ENCODE measurements at places on chromosomes 6 and 20.

GRCh38 chr6:43506667-43507471 is 3.3 kb downstream of the LRRC73 start:
- peak; percentile 87 for DNase-seq

DNA sequence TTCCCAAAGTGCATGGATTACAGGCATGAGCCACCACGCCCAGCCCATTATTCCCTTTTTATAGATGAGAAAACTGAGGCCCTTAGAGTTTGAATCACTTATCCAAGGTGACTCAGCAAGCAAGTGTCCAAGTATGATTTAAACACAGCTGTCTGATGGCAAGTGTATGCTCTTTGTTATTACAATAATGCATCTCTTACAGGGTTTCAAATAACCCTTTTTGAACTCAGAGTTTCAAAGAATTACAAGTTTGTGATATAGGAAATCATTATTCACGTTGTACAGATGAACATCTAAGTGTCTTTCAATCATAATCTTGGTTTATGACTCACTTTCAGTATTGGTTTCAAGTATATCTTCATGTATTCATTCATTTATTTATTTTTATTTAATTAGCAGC is 63.0 kb downstream of the CD83 start:
- DNase-seq = no peak

- DNase-seq = no peak
Measured at GRCh38 chr6:150537893-150538292, 61.8 kb upstream of the PLEKHG1 start.

- DNase-seq = no peak
Measured at GRCh38 chr20:16069389-16070010, 503.7 kb downstream of the KIF16B start.

DNA sequence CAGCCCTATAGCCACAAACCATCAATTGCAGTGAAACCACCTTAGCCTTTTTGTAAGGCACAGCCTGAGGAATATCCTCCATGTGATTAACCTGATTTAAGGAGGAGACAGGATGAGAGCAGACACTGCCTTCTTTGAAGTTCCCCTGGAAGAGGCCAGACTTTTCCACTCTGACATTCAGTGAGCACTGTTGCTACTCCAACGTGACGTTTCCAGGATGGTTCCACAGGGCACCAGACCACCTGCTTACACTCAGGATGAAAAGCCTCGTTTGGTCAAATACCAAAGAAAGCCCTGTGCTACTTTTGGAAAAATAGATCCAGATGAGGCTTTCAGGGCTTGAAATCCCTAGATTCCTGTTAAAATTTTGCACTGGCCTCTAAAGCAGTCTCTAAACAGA is 1102.1 kb upstream of the FLRT3 start:
- no peak for DNase-seq

DNA sequence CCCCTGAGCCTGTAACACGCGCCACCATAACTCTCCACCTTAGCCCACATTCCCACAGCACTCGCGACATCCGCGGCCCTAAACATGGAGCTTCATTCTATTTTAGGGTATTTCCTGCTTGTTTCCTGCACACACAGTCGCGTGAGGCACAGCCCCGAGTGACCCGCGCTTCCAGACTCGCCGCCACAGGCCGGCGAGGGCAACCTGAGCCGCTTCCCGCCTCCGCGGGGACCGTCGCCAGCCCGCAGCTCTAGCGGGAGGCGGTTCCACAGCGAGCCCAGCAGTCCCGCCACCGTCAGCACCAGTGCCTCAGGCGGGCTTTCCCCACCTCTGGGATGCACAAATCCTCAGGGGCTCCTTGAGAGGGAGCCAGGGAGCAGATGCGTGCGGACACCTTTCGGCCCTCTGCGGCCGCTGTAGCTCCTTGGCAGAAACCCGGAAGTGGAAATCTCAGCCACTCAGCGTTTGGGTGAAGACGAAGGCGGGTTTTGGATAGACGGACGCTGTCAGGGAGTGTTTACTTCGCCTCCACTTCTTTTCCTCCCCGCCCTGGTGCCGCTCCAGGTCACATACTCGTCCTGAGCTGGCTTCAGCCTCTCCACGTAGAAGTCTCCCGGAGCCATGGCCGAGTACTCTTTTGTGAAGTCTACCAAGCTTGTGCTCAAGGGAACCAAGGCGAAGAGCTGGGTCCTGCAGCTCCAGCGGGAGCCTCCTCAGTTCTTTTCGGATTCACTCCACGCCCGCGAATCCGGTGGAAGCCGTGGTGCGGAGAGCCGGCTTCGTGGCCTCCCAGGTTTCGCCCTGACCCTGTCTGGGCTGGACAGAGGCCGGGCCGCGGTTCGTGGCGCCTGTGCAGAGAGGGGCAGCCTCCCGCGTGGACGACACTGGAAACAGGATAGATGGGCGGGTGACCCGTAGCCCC is 2177.4 kb upstream of the DEFB115 start:
- no peak for DNase-seq

DNA sequence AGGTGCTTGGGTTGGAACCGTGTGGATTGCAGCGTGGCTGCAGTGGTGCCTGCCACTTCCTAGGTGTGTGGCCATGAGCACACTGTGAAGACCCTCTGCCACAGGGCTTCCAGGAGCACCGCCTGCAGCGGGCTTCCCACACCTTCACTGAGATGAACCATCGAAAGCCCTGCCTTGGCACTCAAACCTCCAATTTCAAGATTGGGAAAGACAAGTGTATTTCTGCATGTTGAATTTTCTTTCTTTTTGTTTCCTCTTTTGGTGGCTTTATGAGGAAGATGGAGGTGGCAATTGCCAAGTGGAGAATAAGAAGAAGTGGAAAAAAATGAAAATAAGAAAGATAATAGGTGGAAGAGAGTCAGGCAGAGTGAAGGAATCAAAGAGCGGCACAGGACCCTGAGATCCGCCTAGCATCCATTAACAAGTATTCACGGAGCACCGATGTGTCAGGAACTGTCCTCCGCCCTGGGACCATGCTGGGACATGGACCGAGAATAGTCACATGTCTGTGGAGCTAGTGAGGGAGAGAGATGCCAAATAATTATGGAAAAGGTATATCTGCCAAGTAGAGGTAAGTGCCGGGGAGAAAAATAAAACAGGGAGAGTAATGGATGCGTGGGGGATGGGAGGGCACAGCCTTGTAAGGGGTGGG is 159.9 kb downstream of the BCAS1 start:
- no peak for DNase-seq

GRCh38 chr6:107660839-107661238 is 163.3 kb downstream of the SCML4 start:
- no peak for DNase-seq

DNA sequence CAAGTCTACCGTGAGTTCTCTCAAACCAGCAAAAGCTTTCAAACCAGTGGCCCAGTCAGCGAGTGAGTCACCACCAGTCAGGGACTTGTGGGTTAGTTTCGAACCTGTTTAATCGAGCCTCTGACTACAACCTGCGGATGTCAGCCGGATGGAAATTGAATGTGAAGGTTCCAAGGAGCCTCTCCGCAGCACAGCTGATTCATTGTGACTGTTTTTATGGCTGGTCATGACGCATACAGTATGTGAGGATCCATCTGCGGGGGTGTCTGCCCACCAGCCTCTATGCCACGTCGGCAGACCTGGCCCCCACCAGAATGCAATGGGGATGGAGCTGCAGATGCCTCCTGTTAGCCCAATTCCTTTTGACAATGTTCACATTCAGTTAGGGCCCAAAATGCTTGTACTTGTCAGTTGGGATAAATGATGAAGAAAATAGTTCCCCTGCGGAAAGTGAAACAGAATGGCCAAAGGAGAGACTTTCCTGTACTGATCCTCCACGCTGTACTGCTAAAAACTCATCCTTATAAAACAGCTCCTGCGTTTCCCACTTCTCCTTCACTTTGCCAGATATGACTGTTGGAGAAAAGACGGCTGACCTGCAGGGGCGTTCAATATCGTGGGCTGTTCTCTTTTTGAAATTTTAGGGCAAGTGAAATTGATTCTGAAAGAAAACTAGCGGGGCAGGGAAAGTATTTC is 206.6 kb downstream of the TFAP2B start:
- peak; percentile 30 for DNase-seq

DNA sequence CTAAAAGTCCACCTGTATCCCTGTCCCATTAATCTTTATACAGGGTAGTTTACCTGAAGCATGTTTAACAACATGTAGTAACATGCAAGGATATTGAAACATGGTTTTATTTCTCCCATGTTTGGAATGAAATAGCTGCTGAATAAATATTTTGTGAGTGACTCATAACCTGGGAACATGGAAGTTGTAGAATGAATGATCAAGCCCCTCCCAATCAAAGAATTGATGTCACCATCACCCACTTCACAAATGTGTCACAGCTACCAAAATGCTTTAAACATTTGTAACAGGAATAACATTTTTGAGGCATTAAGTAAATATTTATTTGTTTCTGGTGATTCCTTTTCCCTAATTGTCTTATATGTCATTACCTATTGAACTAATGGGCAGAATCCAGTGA is 58.9 kb upstream of the TNFAIP3 start:
- no peak for DNase-seq

DNA sequence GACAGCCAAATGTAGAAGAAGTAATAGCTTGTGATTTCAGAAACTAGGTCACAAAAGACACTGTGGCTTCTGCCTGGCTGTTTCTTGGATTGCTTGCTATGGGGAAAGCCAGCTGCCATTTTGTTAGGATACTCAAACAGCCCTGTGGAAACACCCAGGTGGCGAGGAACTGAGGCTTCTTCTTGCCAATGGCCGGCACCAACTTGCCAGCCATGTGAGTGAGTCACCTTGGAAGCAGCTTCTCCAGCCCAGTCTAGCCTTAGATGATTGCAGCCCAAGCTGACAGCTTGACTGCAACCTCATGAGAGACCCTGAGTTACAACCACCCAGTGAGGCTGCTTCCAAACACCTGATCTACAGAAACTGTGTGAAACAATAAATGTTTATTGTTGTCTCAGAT is 11.9 kb upstream of the KIAA1755 start:
- DNase-seq = no peak

GRCh38 chr6:93337014-93337413 is 82.3 kb downstream of the EPHA7 start:
- no peak for DNase-seq

DNA sequence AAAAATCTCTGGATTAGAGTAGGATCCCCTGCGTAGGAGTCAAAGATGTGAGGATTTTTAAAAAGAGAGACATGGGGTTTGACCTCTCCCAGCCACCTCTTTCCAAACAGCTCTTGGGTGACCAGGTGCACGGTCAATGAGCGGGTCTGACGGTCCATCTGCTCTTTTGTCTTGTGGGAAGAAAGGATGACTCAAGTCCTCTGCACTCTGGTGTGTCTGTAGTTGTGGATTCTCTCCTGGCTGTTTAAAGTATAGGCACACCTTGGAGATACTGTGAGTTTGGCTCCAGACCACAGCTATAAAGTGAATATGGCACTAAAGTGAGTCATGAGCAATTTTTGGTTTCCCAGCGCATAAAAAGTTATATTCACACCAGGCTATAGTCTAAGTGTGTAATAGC is 209.8 kb downstream of the BMP7 start:
- no peak for DNase-seq

- DNase-seq = peak; percentile 95
Measured at GRCh38 chr6:125191916-125192609, 38.5 kb downstream of the TPD52L1 start.

- DNase-seq = peak; percentile 82
Measured at GRCh38 chr20:12358006-12358654, 440.4 kb downstream of the BTBD3 start.

DNA sequence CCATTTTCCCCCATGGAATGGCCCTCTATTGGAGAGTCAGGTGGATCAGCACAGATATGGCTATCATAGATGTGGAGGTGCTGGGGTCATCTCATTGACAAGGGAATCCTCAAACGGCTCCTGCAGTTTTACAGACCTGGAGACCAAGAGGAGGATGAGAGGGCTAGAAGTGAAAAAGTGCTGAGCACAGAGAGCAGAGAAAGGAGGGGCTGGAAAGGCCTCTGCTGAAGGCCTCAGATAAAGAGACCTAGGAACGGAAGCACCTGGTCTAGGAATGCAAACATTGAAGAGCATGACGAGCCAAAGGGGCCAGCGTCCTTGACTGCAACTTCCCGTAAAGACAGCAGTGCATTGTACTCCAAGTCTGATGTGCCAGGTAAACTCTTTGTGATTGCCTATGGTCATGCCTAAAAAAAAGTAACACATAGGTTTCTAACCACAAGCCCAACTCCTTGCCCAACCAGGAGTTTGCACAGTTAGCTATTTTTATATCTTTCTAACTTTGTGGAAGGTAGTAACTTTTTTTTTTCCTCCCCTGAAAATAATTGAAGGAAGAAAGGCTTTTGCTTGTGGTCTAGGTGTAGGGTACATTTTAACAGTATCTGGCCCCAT is 15.2 kb downstream of the RSPH4A start:
- peak; percentile 4 for DNase-seq

GRCh38 chr6:11172501-11173327 is 59.8 kb downstream of the NEDD9 start:
- peak; percentile 79 for DNase-seq

DNA sequence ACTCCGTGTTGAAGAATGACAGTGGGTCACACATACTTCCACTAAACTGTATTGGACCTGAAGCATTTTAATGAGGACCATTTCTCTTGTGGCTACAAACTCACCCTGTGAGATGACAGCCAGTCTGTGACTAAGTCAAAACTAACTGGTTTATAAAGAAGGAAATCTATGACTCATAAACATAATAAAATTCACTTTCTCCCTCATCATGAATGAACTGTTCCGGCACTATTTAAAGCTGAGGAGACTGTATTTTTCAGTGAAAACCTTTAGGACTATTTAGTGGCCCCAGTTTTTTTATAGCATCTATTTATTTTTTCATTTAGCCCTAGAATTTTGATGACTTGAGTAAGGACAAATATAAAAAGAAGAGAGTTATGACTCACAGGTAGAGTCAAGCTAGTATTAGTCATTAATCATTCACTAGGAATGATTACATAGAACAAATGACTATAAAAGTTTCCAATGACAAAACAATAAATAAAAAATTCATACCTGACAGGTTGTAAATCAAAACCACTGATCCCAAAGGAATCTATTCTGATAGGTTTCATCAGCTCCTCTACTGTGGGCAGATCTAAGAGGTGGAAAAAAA is 34.2 kb downstream of the CEP162 start:
- DNase-seq = no peak

DNA sequence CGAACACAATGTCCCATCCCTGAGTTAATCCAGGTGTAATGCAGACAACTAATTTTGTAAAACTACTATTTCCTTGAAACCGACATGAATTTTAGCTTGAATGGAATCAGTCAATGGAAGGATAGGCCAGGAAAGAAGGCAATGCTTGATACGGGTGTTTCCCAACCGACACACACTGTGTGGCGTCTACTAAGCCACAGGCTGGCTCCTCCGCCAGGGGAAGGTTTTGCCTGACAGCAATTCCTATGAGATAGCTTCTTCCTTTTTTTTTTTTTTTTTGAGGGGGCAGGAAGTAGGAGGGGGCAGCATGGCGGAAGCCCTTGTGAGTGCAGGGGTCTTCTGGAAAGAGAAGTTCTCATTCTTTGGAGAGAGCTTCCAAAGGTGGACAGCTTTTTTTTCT is 12.0 kb upstream of the LAMA4 start:
- no peak for DNase-seq

GRCh38 chr6:52994839-52995088 is 320 bp downstream of the GSTA4 start:
- no peak for DNase-seq

DNA sequence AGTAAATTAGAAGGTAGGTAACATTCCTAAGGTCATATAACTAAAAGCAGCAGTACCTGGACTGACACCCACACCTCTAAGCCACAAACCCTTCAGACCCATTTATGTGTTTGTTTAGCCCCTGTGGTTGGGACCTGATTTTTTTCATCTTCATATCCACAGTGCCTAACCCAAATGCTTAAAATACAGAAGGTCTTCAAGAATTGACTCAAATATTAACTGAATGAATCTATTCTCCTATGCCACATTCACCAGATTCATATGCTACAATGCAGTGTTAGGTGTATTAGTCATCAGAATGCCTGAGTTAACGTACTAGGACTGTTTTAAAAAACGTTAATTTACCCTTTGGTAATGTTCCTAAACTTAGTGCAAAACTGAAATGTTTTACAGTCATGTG is 124.8 kb downstream of the AHI1 start:
- DNase-seq = no peak

Measured in mesendoderm (in vitro differentiated cells).